ENCODE measurements at places on chromosomes 5 and 9. TPM values are rescaled to one million over a fixed set of nuclear protein-coding genes. Genes with fewer than 3 reads are reported as not detected.

DNA sequence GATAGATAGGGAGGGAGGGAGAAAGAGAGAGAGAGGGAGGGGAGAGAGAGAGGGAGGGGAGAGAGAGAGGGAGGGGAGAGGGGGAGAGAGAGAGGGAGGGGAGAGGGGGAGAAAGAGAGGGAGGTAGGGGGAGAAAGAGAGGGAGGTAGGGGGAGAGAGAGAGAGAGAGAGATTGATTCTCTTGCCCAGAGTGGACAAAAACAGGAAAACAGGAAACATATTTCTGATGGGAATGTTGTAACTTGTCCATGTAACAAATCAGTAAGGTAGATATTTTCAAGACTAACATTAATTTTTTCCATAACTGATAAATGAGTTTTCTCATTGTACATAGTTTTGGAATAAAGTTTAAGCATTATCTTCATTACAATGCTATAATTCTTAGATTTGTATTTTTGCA, 811.7 kb upstream of the GRAMD2B start:
- DNase-seq: no peak

DNA sequence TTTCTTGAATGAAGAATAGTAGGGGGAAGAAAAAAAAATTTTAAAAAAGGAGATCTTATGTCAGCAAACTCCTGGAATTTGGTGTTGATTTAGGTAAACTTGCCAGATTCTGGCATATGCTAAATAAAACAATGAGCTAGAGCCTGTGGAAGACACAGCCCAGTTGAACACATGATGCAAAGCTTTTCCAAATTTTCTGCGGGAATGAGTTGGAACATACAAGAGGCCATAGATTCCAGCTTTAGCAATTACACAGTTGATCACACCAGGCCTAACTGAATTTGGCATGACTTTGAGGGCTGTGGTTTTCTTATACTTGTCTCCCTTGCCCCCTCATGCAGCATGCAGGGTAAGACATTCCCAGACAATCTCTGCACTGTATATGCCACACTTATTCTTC, 297.0 kb downstream of the SH3GL2 start:
- DNase-seq: no peak

DNA sequence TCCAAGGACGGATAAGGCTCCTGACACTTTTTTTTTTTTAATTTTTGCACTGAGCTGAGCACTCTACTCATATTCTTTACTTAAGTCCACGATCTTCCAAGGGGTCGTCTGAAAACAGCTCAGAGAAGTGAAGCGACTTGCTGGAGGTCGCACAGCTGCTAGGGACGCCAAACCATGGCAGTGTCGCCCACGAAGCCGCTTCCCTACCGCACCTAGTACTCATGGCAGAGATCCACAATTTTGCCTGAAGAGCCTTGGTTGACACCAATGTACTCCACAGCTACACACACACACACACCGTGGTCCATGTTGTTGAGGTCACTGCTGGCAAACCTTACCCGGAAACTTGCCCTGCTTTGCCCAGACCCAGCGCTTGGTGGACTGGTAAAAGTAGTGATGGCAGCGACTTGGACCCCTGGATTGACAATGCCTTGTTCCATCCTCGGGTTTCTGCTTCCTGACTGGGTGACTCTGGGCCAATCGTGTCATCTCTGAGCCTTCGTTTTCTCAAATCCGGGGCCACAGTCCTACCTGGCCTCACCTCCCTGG, 521 bp upstream of the SLIT3 start:
- no peak for DNase-seq

The NPR2 gene
- 13.4 TPM for total RNA-seq

The TMEM215 gene
- not detected for total RNA-seq

DNA sequence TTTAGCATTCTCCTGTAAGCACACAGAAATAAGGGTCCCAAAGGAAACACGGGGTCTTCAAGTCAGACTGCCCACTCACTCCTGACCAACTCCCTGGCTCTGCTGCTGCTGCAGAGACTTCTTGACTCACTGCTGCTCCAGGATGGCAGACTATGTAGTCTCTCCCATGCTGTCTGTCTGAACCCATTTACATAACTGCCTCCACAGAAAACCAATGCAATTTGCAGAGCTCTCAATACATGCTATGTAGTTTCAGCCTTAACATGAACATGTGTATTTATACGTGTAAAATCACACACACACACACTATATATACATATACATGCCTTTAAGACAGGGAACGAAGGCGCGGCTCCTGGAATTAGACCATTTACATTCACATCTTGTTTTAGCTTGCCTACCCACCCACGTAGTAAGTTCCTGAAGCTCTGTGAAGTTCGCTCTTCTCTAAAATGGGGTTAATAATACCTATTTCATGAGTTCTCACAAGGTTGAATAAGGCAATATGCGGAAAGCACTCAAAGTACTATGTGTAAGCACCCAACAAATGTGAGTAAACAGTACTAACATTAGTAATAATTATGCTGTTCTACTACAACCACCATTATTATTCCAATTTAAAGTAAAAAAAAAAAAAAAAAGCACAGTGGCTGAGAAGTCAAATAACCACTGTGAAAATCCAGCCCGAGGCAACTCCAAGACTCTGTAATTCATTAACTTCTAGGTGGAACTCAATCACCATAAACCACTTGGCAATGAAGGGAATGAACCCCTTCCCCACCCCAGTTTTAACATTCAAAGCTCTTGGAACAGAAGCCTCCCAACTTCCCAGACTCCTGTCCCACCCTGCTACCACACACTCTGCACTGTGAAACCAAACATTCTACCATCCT, 31.8 kb downstream of the PRELID2 start:
- DNase-seq: no peak

GRCh38 chr5:64229163-64229774, 63.6 kb downstream of the RNF180 start:
- DNase-seq: no peak

Measured in activated CD8-positive, alpha-beta memory T cell treated with anti-CD3 and anti-CD28 coated beads, Interleukin-2, amount 10 ng/mL, durations not matched to agents 7 days and 5 days (primary cell).